Spinal cord (tissue), 10 donors: ENCODE measurements at places on chromosomes 2 and 18. TPM values are rescaled to one million over a fixed set of nuclear protein-coding genes. Genes with fewer than 3 reads are reported as not detected.

KCNS3 gene
- 20.2 TPM for polyA plus RNA-seq

FABP1 gene
- 0.48 TPM for polyA plus RNA-seq

MDH1B gene
- 6.2 TPM for polyA plus RNA-seq

IL1R2 gene
- polyA plus RNA-seq = not detected

MATN3 gene
- 3.9 TPM for polyA plus RNA-seq
